ENCODE measurements at places on chromosomes 4 and X.

GRCh38 chr4:164136180-164136616 is 617.7 kb upstream of the SMIM31 start:
- no peak for DNase-seq

DNA sequence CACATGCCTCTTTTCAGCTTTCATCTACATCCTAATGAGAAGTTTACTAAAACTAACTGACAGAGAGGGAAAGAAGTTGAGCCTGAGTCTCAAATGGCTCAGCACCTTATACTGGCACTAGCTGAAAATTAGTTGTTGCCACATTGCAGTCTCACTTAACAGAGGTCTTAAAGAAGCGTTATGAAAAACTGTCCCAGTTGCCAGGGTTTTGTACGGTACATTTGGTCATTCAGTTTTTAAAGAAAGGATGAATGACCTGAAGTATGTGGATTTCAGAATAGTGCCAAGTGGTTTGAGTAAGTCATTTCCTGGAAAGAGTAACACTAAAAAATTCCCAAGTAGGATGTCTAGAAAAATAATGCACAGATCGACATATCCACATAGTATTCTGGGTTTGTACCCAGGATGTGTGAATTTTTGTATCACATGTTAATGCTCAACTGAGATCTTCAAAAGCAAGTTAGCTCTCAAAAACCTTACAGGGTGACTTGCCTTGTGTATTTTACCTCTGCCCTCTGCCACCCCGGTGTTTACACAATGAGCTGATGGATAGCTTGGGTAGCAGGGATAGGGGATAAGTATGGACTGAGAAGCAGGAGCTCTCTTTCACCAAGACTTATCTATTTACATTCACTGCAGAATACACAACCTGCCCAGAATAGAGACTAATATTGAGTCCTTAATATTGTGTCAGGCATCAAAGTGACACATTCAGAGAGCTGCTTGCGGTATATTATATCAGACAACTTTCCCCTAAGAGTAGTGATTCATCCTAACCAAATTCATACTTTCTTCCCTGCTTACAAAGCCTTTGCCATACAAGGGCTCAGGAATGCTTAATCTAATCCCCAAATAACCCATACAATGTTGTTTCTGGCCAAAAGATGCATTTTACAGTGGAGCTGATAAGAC is 1075.7 kb upstream of the PABPC4L start:
- no peak for DNase-seq

GRCh38 chr4:188005561-188005960 is 10.0 kb downstream of the ZFP42 start:
- DNase-seq: no peak

GRCh38 chrX:5595570-5595969 is 633.1 kb downstream of the NLGN4X start:
- DNase-seq: no peak

GRCh38 chr4:55103224-55103623 is 22.2 kb downstream of the KDR start:
- DNase-seq: no peak

DNA sequence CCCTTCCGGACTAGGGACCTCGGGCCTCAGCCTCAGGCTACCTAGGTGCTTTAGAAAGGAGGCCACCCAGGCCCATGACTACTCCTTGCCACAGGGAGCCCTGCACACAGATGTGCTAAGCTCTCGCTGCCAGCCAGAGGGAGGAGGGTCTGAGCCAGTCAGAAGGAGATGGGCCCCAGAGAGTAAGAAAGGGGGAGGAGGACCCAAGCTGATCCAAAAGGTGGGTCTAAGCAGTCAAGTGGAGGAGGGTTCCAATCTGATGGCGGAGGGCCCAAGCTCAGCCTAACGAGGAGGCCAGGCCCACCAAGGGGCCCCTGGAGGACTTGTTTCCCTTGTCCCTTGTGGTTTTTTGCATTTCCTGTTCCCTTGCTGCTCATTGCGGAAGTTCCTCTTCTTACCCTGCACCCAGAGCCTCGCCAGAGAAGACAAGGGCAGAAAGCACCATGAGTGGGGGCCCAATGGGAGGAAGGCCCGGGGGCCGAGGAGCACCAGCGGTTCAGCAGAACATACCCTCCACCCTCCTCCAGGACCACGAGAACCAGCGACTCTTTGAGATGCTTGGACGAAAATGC is at the start of gene WAS:
Gene WAS (plus strand): TSS at position 389 of the 572 bp plus-strand sequence. CDS start 55 bp downstream, at position 444.
- no peak for DNase-seq

GRCh38 chr4:147768113-147768512 is 36.2 kb downstream of the ARHGAP10 start:
- DNase-seq: no peak

- DNase-seq: no peak
These were observed 102.9 kb downstream of the CLCN4 start for GRCh38 chrX:10259716-10260115.

- no peak for DNase-seq
These were observed 28.3 kb downstream of the ADD1 start for GRCh38 chr4:2871911-2872310.

DNA sequence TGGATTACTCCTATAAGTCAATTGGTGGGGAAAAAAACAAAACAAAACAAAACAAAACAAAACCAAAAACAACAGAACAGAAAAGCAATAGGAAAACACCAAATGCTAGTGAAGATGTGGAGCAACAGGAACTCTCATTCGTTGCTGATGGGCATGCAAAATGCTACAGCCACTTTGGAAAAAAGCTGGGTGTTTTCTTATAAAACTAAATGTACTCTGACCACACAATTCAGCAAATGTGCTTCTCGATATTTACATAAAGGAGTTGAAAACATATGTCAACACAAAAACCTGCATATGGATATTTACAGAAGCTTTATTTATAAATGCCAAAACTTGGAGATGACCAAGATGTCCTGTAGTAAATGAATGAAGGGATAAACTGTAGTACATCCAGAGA is 703.6 kb upstream of the FAM241A start:
- no peak for DNase-seq

GRCh38 chrX:8711401-8711800 is 20.5 kb downstream of the ANOS1 start:
- DNase-seq: no peak
